DMS53 (cell line): ENCODE measurements at places on chromosomes 7 and 10.

GRCh38 chr7:88102675-88103074, 117.2 kb downstream of the SRI start:
- no peak for DNase-seq

DNA sequence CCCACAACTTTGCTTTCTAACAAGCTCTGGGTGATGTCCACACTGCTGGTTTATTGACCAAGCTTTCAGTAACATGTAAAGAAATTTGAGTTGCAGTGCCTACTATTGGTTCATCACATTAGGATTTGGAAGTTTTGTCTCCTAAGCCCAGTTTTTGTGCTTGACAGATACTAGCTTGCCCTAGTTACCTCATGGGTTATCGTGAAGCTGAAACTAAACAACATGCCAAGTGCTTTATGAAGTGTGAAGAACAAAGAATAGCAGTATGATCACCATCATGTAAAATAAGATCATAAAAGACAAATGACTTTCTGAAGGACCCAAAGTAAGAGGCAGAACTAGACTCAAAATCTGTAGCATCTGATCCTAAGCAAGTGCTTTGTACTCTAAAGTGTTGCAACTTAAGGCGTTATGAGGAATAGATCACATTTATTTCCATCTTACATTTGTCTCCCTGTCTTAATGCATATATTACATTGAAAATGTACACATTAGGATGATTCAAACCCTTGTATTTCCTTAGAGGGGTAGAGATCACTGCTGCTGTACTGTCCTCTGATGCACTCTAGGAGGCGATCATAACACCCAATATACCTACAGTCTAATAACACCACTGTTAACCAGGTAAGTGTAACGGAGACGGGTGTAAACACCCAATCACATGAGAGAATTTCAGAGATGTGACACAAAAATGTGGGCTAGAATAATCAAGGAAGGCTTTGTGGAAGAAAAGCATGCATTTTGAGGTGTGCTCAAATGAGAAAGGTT, 71.3 kb downstream of the NRCAM start:
- DNase-seq, result peak; percentile 61

DNA sequence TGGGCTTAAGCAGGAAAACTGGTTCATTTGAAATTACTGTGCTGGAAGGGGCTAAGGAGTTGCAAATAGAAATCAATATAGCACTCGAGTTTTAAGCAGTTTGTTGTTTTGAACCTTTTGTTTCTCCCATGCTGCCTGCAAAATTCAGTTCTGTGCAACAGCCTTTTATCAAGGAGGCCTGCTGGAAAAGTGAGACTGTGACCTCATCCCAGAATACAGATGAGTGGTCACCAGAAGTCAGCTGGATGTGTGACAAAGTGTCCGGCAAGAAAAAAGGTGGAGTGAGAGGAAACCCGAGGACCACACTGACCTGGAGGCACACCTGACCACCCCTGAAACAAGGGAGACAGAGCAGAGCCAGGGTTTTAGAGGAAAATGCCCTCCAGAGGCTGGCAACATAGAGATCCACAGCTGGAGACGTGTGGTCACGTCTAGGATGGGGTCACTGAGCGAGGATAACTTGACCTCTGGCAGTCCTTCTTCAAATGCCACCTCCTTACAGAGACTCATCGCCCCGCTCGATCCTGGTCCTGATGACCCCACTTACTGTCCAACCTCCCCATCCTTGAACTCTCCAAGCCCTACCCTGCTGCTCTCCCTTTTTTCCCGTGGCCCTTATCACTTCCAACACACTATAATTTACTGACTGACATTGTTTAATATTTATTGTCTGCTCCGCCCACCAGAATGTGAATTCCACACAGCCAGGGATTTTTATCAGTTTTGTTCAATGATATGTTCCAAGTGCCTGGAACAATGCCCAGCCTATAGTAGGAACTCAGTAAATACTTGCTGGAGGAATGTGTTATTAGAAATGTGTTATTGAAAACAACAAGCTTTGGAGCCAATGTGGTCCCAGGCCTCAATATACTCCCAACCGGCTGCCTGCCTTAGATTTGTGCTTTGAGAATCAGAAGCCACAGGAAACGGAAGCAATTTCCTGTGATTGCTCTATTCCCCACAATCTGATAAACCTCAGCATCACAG, 243.8 kb downstream of the GLI3 start:
- no peak for DNase-seq

DNA sequence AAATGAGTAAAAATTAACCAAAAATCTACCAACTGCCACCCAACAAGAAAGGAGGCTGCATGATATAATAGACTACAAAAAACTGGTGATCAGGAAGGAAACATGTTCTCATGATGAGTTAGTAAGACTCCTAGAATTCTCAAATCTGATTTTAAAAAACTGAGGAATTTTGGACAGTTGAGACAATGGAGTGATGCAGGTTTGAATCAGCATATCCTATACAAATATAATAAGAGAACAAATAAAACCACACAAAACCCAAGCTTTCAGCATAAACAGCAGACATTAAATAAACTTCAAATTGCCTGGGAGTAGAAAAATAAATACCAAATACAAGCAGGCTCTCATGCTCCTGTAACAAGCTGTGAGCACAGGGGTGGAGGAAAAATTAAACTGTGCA, 57.8 kb downstream of the SLC25A40 start:
- no peak for DNase-seq

DNA sequence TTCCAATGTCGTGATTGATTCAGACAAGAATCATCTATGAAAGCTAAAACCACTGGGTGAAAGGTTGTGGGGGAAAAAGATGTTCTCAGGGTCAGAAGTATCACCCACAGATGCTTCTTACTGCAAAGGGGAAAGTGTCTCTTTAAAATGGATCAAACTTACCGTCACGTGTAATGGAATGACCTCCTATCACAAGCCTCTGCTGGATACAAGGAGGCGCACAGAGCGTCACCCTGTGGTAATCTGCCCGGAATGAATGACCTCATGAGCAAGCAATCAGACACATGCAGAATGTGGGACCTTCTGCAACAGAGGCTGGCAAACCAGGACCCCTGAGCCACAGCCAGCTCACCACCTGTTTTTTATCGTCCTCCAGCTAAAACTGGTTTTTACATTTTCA, 33.0 kb downstream of the WIPF3 start:
- no peak for DNase-seq

GRCh38 chr10:107647462-107647861, 483.0 kb upstream of the SORCS1 start:
- DNase-seq, result no peak

DNA sequence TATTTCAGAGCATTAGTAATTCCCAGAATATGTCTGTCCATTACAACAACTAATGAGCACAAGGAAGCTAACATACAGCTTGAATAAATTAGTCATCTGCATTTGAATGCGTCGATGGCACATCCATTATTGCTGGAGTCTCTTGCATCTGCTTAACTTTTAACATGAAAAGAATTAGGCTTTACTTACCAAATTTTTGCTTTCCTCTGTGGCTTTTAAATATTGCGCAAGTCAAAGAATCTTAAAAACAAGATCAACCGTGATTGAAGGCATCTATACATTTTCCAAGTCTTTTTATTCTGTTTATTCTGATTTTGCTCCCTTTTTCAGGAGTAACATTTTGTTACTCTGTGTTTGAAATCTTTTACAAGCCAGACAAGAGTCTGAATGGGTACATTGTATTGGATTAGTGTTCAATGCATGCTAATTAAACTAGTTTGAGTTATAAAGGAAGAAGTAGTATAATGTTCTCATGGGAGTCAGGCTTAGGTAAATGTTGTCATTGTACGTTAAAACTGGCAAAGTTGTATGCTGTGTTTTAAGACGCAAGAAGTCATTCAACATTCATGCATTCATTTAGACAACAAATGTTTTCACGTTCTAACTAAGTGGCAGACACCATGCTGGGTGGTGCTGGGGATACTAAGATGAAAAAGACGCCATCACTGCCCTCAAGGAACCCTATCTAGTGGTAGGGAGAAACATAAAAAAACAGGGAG, 4.0 kb upstream of the CACNB2 start:
- DNase-seq, result no peak

GRCh38 chr7:137890449-137890921, 43.7 kb upstream of the DGKI start:
- no peak for DNase-seq

DNA sequence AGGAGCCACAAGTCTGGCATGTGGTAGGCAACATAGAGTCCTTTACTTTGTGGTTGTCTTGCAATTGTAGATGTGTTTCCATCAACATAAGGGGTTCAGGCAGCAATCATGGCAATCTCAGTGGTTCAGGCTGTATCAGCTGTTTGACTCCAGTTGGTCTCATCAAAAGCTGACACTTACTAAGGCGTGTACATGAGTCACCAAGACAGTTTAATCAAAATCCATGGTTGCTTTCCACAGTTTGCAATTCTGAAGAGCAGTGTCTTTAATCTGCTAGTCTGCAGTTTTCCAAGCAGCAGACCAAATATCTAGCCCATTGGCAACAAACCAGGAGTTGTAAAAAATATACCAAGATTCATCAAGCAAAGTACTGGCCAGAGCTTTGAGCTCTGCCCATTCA, 210.2 kb downstream of the MDFIC start:
- DNase-seq, result peak; percentile 27

- DNase-seq, result no peak
Measured at GRCh38 chr10:8054244-8054493, 319 bp upstream of the GATA3 start.

DNA sequence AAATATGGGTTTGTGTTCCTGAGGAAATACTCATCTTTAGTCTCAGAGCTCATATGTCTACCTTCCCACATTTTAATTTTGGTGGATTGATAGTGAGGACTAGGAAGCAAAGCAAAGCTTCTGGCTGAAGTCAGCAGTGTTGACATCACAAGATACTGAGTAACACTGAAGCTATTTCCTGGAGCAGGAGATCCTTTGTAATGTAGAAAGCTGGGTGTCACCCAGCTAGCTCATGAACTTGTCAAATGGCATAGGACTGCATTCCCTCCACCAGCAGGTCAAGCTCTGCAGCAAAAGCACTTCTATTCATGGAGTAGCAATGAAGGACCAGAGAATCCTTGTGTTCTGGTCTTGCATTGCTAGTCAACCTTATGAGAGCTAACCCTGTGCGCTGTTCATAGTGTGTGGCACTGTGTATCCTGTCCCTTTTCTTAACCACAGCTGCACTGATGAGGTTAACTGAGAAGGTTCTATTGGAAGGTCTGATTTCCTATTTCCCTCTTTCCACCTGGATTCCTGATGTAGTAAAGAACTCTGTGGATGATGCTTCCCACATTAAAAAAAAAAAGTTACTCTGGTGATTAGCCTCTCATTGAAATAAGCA, 94.8 kb upstream of the ZNF804B start:
- peak; percentile 70 for DNase-seq

DNA sequence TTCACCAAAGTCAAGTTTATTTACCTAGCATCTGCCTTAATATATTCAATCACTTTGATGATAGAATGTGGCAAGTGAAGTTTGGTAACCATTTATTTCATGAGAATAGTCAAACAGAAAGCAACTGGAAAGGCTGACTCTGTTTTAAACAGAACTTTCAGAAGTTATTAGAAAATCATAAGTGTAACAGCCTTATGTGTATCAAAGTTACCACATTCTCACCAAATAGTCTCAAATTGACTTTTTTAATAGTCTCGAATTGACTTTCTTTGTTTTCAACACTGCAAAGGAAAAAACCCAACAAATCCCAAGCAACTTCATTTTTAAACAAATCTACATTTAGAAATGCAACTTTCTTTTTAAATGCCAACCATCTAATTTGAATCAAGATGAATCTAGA, 29.5 kb downstream of the NAMPT start:
- DNase-seq, result no peak

- no peak for DNase-seq
Measured at GRCh38 chr10:88064608-88065382, 201.4 kb downstream of the PTEN start.

DNA sequence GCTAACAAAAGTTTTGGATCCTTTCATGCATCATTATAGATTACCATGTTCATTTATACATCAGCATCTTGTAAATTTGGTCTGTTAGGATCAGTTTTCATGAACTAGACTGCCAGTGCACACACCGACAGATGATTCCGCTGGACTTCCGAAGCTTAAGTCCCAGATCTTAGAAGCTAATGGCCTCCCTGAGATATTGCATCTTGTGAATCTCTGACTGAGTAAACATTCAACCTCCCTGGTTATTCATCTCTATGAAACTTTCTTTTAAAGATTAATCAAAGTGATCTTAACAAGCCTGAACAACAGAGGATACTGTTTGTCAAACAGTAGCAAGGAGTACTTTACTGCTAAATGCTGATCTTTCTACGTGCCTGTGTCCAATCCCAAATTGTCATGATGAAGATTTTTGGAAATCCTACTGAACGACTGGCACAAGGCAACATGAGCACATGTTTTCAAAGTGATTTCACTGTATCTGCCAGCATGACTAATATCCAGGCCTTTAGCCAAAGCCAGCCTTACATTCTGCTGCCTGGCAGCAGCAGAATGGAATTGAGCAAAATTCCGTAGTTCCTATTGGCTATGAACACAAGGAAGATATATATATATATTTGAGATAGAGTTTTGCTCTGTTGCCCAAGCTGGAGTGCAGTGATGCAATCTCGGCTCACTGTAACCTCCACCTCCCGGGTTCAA, 91.3 kb upstream of the ANK3 start:
- no peak for DNase-seq

GRCh38 chr10:114017873-114018272, 25.8 kb upstream of the ADRB1 start:
- no peak for DNase-seq

DNA sequence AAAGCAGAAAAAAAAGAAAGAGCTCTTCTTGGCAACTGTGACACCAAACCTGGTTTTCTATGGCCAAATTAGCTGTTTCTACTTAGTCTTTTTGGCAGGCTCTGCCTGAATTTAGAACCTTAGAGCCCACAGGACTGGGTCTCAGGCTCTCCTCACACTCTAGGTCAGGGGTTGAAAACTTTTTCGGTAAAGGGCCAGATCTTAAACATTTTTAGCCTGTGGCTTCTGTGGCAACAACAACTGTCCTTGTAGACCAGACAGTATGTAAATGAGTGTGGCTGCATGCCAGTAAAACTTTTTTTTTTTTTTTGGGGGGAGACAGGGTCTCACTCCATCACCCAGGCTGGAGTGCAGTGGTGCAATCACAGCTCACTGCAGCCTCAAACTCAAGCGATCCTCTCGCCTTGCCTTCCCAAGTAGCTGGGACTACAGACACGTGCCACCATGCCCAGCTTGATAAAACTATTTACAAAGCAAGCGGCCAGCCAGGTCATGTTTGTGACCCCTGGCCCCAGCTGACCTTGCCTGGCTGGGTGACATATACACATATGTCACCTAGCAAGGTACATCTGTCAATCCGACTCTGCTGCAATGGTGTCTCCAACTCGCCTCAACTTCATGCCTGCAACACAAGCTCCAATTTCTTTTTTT, 17.4 kb downstream of the KPNA7 start:
- no peak for DNase-seq

GRCh38 chr7:16211402-16211925, 209.9 kb downstream of the CRPPA start:
- no peak for DNase-seq
